ENCODE measurements at places on chromosomes 7 and 10.
A peak's percentile ranks its signal among the peaks of the same experiment; 100 is the strongest.

GRCh38 chr7:129832701-129833227 lies 120.0 kb downstream of the UBE2H start:
- no peak for DNase-seq

DNA sequence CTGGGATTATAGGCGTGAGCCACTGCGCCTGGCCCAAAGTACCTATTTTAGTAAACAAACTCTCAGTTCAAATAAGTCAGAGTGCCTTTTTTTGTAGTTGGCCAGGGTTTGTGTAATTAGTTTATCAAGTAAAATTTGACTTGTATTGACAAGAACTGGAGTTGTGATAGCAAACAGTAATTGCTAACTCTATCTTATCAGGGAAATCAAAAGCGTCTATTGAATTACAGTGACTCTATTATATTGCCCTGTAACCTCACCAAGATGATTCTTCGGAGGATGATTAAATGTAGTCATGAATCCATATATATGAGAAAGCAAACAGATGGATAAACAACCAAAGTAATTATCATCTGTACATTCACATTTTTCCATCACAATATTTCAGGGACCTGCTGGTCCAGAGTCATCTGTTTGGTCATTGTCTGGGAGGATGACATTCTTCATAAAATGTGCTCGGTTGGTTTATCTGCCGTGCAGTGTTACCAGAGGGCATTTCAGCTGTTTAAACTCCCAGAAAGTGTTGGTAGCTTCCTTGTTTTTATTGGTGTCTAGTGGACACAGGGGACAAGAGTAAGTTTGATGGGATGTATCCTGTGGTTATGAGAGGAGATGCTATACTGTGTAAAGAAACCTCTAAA lies 35.6 kb downstream of the DOCK1 start:
- DNase-seq: no peak

DNA sequence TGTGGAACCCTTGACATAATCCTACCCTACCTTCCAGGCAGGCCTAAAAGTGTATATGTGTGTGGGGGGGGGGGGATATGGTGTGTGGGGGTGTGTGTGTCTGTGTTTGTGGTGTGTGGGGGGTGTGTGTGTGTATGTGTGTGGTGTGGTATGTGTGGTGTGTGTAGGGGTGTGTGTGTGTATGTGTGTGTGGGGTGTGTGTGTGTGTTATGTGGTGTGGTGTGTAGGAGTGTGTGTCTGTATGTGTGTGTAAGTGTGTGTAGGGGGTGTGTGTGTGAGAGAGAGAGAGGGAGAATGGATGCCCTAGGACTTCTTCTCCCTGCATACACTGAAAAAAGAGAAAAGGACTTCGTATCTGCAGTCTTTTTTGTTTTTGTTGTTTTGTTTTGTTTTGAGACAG lies 12.3 kb upstream of the IMPDH1 start:
- no peak for DNase-seq

- no peak for DNase-seq
These were observed 3.5 kb downstream of the RASSF4 start for GRCh38 chr10:44962870-44963738.

GRCh38 chr10:37965006-37965405 lies 11.4 kb downstream of the ZNF25 start:
- no peak for DNase-seq

GRCh38 chr10:109374215-109374614 lies 549.1 kb downstream of the XPNPEP1 start:
- no peak for DNase-seq

DNA sequence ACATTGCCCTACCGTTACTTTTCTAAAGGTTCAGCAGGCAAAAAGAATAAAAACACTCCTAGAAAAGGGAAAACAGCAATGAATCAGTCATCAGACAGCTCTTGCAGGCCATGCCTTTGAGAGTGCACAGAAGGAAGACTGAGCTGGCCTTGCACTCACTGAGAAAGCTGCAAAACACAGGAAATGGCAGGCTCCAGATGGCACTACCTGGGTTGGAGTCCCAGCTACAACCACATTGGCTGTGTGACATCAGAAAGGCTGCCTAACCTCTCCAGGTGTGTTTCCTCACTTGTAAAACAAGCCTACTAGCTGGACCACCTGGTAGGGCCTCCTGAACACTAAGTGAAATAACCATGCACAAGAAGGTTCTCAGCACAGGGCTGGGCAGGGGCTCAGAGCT lies 113.7 kb downstream of the SFMBT2 start:
- no peak for DNase-seq

DNA sequence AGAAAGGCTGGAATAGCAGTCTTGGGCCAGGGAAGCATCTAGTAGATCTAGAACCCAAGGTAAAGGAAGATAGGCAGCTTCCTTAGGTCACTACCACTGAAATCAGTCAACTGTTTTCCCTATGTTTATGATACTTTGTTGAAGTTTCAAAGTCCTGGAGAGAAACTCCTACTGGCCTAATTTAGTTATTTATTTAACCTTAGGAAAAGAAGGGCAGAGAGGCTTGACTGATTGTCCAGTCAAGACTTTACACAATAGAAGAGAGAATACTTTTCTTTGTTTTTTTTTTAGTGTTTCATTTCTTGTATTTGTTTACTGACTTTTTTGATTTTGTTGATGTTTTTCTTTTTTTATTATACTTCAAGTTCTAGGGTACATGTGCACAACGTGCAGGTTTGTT lies 138.9 kb upstream of the PHYHIPL start:
- DNase-seq: no peak

DNA sequence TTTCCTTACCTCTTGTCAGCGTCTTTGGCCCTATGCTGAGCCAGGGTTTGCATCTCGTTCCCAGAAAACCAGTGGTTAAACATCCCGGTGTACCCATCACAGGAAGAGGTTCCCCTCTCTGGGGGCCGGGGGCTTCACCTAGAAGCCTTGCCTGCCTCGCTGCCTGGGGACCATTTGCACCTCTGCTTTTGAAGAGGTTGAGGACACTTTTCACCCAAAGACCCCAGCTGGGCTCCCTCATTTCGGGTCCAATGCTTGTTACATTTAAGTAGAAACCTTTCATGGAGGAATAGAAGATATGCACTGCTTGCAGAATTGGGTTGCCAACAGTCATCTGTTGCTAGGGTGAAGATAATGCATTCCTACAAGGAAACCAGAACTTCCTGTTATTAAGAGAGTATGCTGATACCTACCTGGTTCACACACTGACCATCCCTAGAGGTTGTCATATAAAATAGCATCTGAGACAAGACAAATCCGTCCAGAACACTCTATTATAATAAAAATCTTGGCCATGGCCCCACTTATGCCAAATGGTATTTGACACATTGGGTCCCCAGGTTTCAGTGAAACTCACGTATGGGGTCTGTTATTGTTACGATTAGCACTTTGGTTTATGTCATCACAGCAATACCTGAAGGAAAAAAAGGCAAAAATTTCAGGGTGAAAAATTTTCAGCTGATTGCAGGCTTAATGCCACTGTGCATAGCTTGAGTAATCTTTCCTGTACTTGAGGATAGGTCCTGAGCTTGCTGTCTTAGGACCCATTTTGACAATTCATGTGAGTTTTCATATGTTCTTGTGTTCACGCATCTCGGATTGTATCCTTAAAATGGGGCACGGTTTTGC lies 917 bp downstream of the ZNF365 start:
- no peak for DNase-seq

DNA sequence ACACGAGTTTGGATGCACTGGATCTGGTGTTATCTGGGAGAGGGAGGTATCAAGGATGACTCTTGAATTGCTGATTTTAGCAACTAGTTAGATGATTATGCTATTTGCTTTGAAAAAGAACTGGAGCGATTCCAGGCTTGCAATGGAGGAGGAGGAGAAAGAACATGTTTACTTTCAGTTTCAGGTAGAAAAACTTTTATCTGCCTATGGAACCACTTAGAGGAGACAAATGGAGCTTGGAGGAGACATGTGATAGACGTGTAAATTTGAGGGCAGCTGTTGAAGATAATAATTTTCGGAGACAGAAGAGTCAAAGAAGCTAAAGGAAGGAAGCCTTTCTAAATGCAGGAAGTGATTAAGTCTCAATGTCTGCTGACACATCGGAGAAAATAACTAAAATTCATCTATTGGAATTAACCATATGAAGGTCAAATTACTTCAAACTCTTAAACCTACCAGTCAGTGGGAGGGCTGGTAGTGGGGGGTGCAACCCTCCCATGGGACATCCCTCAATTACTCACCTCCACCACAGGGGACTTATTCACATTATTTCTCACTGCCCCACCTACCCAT lies 56.4 kb upstream of the GNAI1 start:
- DNase-seq: peak; percentile 13

GRCh38 chr7:146659732-146660131 lies 543.1 kb downstream of the CNTNAP2 start:
- DNase-seq: no peak

DNA sequence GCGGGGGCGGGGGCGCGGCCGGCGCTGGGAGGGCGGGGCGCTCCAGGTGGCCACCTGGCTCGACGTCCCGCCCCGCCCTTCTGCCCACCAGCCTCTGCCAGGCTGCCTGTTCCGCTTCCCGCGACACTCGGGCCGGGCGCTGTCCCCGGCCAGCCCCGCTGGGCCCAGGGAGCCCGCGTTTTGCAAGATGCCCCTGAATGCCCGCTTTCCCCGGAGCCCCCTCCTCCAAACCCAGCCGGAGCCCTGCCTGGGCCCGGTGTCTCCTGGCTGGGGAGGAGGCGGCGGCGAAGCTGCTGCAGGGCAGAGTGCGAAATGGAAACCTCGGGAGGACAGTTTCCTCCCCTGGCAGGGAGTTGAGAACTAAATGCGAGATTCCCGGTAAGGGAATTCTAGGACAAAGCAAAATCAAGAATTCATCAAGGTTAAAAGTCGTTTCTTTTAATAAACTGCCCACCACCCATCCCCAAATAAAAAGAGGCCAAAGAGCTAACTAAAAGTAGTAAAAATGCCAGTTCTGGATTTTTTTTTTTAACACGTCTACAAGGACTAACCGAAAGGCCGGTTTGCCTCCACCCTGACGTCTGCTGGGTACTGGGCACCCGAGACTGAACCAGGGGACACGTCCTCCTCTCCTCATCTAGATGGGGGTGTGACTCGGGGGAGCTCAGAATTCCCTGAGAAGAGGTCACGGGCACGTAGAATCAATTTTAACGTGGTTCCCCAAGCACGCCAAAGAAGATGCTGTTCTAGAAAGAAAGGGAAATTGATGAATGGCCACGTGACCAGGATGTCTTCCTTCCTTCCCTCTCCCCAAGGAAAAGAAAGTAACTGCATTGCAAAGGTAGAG lies 200.4 kb upstream of the NFE2L3 start:
- DNase-seq: peak; percentile 44

DNA sequence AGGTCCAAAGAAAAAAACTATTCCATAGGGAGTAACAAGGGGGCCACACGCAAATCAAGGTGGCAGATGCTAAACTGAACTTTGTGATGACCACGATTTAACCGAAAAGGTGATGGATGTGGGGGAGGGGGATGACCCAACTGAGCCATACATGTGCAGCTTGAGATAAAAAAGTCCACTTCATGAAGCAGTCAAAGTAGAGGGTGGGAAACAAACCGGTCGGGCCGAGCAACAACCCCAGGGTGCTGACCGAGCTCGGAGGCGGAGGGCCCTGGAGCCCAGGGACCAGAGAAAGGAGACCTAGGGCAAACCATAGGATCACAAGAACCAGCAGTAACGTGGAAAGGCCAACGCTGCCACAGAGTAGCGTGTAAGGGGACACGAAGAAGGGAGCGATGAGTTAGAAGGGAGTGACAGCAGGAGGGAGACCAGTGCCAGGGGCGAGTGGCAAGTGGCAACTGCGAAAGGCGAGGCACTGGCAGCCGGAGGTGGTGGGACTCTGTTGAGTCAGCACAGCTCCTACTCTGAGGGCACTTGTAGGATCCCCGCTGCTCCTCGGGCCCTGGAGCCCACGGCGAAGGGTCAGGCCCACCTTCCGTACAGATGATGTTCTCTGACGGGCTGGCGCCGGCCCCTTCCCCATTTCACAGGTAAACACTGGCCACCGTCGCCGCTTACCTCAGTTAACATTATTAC lies 540 bp downstream of the SNX13 start:
- DNase-seq: peak; percentile 52

DNA sequence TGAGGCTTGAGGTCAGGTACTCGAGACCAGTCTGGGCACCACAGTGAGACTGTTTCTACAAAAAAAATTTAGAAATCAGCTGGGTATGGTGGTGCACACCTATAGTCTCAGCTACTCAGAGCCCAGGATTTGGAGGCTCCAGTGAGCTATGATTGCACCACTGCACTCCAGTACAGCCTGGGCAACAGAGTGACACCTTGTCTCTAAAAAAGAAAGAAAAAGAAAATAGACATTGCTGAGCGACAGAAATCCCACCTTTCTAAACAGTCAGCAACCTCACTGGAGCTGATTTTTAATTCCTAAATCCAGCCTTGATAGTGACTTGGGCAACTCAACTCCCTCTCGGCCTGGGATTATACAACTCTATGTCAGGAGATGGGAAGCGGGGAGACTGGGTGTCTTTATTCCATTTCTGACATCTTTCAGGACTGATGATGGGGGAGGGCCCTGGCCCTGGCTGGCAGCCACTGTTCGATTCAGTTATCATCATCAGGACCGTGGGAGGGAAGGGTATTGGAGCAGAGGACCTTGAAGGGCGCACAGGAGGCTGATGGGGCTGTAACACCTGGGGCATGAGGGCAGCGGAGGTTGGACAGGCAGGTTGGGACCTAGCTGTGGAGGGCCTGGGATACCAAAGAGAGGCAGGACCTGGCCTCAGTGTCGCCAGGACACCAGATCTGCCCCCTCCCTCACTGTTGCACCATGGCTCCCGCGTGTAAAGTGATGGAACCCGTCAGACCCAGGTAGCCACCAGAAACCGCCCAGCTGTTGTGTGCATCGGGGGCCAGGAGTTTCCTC lies 14.7 kb downstream of the HSPB1 start:
- no peak for DNase-seq

DNA sequence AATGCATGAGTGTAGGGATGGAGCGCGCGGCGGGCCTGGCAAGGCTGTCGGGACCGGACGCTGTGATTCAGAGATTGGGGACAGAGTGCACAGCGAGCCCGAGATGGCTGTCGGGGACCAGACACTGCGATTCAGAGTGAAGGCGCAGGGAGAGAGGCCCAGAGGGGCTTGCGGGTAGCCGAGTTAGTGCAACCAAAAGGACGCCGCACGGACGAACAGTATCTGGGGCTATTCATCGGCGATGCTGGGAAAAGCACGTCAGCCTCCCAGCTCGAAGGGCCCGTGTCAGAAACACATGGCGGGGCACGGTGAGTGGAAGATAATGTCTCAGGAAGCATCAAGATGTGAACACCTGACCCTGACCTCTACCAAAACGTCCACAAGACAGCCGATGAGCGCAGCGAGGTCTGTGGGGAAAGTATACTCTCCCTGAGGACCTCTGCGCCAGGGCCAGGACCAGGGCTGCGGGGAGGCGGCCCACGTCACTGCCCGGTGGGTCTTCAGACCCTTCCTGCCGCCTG lies 215.8 kb downstream of the ZMYND11 start:
- no peak for DNase-seq

All from left lung (tissue), 14 donors.